ENCODE measurements at places on chromosomes 3 and 15. TPM values are rescaled to one million over a fixed set of nuclear protein-coding genes. Genes with fewer than 3 reads are reported as not detected.

AMT gene
- 6.1 TPM for total RNA-seq

P2RY1 gene
- 17.9 TPM for total RNA-seq

ZNF860 gene
- total RNA-seq = 2.0 TPM

CLRN1 gene
- not detected for total RNA-seq

THRB gene
- total RNA-seq = 22.8 TPM

CCR2 gene
- total RNA-seq = 1.2 TPM

PIGBOS1 gene
- 6.4 TPM for total RNA-seq

DNA sequence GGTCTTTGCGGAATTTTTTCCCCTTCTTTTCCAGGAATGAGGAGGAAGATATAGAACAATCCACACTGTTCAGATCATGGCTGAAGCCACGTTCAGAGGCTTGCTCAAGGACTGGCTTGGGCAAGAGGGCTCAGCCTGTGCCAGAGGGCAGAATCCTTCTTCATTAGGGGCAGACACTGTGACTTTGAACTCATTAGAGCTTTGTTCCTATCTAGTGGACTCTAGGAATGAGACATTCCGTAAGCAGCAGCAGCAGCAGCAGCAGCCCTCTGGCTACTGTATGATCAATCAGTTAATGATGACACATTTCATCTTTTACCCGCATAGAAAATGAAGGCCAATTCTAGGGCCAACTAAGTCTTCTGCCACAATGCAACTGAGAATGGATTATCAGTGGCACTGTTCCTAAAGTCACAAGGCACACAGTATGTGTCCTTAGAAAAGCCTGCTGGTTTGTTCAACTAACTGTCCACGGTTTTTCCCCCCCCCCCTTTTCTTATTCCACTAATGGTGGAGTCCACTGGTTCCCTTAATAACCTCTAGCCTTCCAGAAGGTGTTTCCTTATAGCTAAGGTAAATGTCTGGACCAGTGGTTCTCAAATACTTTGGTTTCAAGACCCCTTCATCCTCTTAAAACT, 1.7 kb upstream of the RAB8B start:
- DNase-seq = no peak

DNA sequence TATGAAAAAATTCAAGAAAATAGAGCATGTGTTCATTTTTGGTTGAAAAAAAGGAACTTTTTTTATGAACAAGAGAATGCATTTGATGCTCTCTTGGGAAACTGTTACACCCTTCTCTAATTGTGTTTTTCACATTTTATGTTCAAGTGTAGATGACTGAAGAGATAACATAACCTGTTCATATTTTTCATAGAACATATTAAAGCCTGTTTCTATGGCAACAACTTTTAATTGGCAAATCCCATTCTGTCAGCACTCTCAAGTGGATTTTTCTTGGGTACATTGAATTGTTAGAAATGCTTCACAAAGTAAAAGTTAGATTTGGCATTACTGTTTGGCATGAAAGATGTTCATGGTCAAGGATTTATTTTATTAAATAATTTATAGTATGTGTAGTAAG, 117.5 kb downstream of the MBNL1 start:
- DNase-seq = no peak

GRCh38 chr15:69194025-69194827, 33.8 kb downstream of the GLCE start:
- no peak for DNase-seq

- DNase-seq = no peak
These were observed 499.9 kb upstream of the LMCD1 start for GRCh38 chr3:8001712-8002111.

DNA sequence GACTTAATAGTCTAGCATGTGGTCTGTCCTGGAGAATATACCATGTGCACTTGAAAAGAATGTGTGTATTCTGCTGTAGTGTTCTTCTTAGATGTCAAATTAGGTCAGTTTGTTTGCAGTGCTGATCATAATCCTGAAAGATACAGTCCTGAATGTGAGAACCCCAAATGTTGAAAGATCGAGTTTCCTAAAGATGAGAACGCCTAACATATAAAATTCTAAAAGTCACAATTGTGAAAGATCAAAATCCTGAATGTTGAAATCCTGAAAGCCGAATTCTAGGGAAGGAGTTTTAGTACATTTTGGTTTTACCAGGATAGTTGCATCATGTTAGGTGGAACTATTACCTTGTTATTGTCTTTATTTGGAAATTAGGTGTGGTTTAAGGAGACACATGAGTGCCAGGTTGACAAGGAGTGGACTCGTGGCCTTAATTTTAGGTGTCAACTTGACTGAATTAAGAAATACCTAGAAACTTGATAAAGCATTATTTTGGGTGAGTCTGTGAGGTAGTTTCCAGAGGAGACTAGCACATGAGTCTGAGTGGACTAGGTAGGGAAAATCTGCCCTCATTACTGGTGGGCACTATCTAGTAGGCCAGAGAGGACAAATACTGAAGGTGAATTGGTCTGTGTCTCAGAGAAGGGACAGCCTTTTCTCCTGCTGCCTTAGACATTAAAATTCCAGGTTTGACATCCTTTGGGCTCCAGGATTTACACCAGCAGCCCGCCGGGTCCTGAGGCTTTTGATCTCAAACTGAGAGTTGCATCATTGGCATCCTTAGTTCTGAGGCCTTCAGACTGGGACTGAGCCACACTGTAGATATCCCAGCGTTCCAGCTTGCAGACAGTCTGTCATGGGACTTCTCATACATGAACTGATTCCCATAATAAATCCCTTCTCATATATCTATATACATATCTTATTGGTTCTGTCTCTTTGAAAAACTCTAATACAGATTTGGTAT, 77.1 kb downstream of the LRRC28 start:
- DNase-seq = no peak

DNA sequence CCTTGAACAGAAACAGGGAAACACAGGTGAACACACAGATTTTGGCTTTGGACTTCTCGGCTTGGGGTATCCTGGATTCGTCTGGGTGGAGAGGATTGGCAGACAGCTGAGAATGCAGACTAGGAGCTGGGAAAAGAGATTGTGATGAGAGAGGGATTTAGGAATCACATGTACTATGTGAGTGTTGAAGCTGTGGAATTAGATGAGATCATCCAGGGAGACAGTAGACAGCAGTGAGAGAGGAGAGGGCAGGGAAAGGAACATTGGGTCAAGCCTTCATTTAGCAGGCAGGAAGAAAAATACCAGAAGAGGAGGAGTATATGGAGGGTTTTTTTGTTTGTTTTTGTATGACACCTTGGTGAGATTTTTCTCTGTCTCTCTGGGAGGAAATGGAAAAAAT, 262.1 kb upstream of the TBL1XR1 start:
- no peak for DNase-seq

DNA sequence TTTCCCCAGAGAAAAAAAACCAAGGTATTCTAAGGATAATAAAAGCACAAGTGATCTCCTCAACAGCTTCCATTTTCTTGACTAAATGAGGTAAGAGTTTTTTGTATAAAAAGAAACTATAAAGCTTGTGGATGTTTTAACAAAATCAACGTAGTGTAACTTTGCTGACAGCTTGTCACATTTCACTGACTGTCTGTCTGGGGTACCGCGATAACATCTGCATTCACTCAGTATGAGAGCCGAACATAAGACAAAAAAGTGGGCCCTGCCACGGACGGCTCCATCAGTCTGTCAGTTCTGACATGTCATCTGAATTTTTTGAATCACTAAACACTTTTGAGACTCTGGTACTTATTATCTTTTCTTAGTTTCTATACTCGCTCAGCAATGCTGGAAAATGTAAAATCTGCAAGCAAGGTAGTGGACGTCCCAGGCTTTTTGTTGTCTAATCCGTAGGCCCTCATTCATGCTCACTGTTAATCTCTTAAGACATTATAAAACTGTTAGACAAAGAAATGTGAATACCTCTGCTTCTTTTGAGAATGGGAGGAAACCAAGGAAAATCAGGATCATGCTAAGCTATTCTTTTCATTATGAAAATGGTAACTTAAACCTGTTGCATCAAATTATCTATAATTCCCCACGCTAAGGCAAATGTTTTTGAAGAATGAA, 307.1 kb downstream of the MECOM start:
- DNase-seq = no peak

GRCh38 chr3:69012800-69013252, 658 bp downstream of the EOGT start:
- DNase-seq = no peak

- no peak for DNase-seq
These were observed 33.3 kb downstream of the BTLA start for GRCh38 chr3:112466020-112466419.

GRCh38 chr3:170189398-170190256, 8.1 kb upstream of the PHC3 start:
- DNase-seq = no peak

DNA sequence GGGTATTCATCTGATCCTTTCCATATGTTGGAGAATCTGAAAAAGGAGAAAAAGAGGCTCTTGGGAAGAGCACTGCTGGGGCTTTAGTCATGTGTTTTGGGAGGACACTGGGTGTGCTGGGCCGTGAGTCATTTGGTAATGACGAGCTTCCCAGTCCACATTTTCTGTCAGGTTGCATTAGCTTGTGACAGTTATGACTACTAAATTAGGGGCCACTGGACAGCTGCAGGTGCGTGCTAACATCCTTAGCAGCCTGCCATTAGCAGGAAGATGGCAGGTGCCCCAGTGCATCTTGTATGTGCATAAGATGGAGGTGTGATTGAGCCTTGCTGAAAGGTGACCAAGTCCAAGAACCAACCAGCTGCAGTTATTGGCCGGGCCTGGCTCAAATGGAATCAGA, 242.4 kb downstream of the RYR3 start:
- DNase-seq = no peak

DNA sequence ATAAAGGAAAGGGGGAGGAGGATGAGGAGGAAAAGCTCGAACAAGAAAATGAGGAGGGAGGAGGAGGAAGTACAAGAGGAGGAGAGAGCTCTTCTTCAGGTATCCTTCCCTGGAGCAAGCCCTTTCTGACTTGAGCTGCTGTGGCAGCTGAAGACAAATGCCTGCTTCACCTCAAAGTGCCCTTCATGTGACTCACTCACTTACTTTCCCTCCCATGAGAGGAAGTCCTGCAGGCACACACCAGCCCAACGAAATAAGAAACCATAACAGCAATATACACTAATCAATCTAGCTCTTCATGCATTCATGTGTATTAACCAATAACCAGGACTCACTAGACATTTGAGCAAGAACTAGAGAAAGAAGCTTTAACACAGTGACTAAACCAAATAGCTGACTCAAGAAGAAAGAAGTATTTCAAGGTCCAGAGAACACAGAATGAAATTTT, 251.9 kb downstream of the IGSF11 start:
- DNase-seq = no peak

GRCh38 chr3:53167418-53168174, 6.6 kb downstream of the PRKCD start:
- no peak for DNase-seq

DNA sequence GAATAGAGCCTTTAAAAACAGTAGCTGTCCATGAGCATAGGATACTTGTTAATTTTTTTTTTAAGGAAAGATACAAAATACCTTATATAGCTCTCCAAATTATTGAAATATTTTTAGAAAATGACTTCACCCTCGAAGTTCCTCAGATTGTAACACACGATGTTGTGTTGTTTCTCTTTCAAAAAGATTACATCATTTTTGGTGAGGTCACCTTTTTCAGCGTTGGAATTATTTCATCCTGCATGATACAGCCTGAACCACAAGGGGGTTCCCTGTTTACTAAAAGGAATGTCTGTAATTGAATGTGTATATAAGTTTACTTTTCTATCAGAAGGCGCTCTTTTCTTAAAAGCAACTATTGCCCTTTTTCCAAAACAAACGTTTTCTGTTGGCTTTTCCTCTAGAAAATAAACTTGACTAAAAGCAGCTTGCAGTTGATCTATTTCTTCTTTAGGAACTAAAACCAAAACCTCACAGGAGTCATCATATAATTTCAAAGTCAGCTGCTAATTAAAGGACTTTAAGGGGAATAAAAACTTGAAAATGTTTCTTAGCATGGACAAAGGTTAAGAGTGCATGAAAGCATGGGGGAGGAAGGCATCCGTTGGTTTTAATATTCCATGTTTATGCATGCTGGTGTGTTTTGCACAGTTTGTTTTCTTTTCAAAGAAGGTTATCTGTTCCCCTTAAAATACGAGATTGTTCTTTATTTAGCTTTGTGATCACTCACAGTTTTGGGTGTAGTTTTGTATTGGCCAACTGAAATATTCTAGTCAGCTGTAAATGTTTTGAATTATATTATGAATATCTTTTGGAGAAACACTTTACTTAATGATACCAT, 29.4 kb downstream of the LYSMD4 start:
- no peak for DNase-seq

DNA sequence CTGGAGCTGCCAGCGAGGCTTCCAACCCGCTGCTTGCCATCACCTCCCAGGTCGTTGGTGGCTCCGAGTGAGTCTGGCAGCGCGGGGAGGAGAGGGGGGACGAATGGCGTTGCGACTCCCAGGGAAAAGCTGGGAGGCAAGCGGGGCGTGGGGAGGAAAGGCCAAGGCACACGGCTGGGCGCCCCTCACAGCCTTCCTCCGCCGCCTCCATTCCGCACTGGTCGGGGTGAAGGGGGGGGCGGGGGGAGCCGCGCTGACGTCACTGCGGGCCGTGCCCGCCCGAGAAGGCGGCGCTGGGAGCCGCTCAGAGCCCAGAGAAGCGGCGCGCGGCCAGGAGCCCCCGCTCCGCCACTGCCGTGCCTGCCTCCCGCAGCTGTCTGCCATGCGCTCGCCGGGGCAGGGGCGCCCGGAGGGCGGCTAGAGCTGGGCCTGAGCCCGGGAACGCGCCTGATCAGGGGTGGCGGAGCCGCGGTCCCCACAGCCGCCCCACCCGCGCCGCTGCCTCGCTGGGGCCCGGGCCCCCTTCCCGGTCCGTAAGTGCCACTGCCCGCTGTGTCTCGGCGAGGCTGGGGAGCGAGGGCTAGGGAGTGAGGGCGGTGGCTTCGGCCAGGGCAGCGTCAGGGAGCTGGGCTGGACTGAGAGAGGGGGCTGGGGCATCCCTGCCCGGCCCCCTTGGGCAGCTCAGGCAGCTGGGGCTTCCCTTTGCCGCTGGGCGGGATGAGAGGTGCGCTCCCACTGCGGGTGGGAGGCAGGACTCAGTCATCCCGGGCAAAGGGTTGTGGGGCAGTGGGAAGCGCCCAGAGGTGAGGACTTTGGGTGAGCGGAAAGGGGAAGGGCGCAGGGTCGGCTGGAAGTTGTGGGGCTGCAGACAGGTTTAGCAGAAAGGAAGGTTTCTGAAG, 27.8 kb upstream of the POLG start:
- no peak for DNase-seq

GRCh38 chr3:33722626-33723370, 4.7 kb upstream of the CLASP2 start:
- no peak for DNase-seq

GRCh38 chr3:170270282-170270881, 48.2 kb downstream of the PRKCI start:
- DNase-seq = no peak

GRCh38 chr3:10783360-10784351, 32.4 kb upstream of the SLC6A11 start:
- DNase-seq = no peak

- DNase-seq = no peak
These were observed 21.6 kb downstream of the ADAMTS9 start for GRCh38 chr3:64666171-64666588.

DNA sequence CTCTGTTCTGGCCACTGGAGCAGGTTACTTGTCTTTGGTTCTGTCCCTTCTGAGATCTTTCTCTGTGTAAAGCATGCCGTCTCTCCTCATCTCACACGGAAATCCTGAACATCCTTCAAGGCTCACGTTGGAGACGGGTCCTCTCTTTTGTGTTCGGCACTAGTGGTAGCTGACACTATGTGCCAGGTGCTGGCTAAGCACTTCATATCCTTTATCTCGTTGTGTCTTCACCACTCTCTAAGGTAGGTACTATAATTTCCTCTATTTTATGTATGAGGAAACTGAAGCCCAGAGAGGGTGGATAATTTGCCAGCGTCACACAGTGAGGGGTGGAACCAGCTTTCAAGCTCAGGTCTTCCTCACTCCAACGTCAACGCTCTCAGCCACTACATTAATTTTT, 1.2 kb downstream of the IFT122 start:
- DNase-seq = no peak
